ENCODE measurements at places on chromosomes 4 and X.

GRCh38 chr4:38409852-38410251 is 254.1 kb upstream of the KLF3 start:
- no peak for DNase-seq

DNA sequence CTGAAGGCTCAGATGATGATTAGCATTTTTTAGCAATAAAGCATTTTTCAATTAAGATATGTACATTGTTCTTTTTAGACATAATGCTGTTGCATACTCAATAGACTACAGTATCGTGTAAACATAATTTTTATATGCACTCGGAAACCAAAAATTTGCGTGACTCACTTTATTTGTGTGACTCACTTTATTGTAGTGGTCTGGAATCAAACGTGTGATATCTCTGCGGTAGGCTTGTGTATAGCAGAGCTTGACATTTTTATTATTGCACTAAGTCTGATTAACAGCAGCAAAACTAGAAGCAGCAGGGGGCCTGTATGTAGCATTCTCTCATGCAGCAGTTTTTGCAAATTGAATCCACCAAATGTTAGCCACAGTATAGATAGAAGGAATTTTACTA is 119.1 kb upstream of the PRDX4 start:
- no peak for DNase-seq

- DNase-seq = no peak
Observed at GRCh38 chr4:162360369-162361149, 196.8 kb upstream of the FSTL5 start.

GRCh38 chr4:8558080-8558960 is 21.9 kb upstream of the GPR78 start:
- DNase-seq = no peak

DNA sequence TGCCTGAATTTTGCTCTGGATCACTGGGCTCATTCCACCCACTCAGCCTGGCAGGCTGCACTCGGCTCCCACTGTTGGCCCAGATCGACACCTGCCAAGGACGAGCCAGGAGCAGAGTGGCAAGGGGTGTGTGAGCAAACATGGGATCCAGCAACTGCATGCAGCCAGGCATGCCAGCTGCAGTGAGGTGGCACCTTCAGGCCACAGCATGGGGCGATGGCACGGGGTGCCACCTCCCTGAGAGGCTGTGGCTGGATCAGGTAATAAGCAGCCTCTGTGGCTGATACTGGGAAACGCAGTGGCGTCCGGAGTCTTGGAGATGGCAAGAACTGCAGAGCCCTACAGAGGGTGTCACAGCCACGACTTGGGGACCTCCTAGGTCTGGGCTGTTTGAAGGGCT is 244.5 kb upstream of the FSTL5 start:
- DNase-seq = no peak

GRCh38 chr4:144411700-144412099 is 234.3 kb upstream of the HHIP start:
- DNase-seq = no peak

GRCh38 chr4:185134307-185134869 is 8.7 kb upstream of the SLC25A4 start:
- DNase-seq = no peak

- no peak for DNase-seq
Observed at GRCh38 chr4:13984991-13985800, 357.7 kb upstream of the BOD1L1 start.

- no peak for DNase-seq
Observed at GRCh38 chr4:186024637-186025407, 44.1 kb upstream of the TLR3 start.

DNA sequence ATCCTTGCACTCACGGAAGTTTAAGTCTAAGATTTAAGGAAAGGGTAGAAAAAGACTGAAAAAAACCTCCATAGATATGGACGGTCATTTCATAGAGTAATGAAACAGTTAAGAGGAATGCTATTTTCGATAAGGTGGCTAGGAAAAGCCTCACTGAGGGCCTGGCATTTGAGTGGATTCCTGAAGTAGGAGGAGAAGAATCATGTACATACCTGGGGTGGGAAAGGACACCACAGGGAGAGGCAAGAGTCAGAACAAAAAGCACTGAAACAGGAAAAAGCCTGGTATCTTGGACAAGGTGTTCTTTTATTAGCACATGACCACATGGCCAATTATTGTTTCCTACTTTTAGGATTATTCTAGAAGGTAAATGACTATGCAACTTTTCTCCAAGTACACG is 547.2 kb upstream of the DIPK2B start:
- DNase-seq = no peak

All from stimulated activated CD4-positive, alpha-beta T cell treated with anti-CD3 and anti-CD28 coated beads, Interleukin-12 subunit alpha, Interleukin-12 subunit beta, amount 100 ng/mL, for 48 hours (primary cell).